ENCODE measurements at places on chromosomes 16 and 17.

- DNase-seq = no peak
These were observed 29.2 kb upstream of the LITAF start for GRCh38 chr16:11615748-11616447.

- DNase-seq = no peak
These were observed 39.2 kb upstream of the IRF8 start for GRCh38 chr16:85859818-85860125.

- no peak for DNase-seq
These were observed 34.5 kb upstream of the CLEC3A start for GRCh38 chr16:77987810-77988209.

DNA sequence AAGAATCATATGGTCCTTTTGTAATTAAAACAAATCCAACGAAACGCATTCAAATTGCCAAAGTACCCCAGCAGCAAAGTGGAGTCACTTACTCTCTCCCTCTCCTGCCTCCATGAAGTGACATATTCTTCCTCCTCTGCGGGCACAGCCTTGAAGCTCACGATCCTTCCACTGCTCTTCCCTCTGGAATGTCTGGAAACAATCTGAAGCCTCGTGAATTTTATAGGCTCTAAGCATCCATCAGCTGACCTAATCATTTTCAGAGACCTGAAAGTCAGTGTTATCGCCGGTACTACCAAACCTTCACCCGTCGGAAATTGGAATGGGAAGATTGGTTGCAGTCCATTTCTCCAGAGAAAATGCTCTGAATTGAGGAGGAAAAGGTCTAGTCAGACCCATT is 134.5 kb upstream of the FOXF1 start:
- no peak for DNase-seq

- no peak for DNase-seq
These were observed 244.8 kb downstream of the FOXL1 start for GRCh38 chr16:86823125-86823524.

DNA sequence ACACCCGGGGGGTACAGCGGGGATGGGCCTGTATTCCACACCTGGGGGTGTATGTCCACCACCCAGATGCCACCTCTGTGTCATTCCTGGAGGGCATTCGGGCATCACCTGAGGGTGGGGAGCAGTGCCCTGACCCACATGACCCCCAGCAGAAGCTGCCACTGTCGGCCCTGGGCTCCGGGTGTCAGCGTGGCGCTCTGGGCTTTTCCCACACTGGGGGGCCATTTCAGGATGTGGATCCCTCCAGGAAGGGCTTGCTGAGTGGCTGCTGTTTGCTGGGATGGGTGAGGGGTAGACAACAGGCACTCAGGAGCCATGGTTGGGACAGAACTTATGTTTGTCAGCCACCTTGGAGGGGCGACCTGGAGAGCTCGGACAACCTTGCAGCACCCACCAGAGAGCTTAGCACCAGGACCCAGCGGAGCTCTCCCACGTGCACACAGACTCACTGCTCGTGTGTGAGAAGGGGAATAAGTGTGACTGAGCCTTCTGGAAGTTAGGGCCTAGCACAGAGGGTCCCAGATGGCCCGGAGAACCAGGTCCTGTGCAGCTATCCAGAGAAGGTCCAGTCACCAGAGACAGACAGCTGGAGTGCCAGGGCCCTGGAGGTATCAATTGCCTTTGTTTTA is 102.7 kb downstream of the METRNL start:
- no peak for DNase-seq

DNA sequence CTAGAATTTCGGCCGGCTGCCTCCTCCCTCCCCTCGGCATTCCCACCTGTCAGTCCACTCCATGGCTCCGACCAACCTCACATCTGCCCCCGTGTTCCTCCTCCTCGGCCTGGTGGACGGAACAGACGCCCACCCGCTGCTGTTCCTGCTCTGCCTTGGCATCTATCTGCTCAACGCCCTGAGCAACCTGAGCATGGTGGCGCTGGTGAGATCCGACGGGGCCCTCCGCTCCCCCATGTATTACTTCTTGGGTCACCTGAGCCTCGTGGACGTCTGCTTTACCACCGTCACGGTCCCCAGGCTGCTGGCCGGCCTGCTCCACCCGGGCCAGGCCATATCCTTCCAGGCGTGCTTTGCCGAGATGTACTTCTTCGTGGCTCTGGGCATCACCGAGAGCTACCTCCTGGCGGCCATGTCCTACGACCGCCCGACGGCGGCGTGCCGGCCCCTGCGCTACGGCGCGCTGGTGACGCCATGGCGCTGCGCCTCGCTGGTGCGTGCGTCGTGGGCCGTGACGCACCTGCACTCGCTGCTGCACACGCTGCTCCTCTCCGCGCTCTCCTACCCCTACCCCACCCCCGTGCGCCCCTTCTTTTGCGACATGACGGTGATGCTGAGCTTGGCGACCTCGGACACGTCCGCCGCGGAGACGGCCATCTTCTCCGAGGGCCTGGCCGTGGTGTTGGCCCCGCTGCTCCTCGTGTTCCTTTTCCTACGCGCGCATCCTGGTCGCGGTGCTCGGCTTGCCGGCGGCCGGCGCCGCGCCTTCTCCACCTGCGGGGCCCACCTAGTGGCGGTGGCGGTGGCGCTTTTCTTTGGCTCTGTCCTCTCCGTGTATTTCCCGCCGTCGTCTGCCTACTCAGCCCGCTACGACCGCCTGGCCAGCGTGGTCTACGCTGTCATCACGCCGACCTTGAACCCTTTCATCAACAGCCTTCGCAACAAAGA is at the start of gene OR3A2:
TSS of gene OR3A2 (minus strand) at position 440 of the 948 bp plus-strand sequence.
- DNase-seq = no peak

DNA sequence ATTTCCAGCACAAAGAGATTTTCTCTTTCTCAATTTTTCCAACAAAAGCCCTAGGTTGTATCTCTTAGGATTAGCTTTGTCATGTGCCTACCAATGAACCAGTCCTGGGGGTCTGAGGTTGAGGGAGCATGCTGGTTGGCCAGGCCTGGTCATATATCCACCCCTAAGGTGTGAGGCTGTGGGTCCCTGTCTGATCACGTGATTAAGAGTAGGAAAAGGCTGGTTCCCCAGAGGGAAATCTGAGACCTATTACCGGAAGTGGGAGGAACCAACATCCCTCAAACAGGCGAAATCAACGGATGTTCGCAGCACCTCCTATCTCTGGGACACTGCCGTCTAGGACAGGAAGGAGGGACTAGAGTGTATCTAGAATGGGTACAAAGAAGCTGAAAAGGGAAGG is 185.7 kb upstream of the IRX5 start:
- DNase-seq = no peak

- no peak for DNase-seq
These were observed 45.1 kb downstream of the YPEL2 start for GRCh38 chr17:59376506-59376905.

GRCh38 chr17:49224997-49225337 is 5.6 kb downstream of the PHOSPHO1 start:
- no peak for DNase-seq

GRCh38 chr16:77637940-77638339 is 84.4 kb upstream of the NUDT7 start:
- DNase-seq = no peak

GRCh38 chr17:82474223-82475010 is 15.9 kb downstream of the NARF start:
- no peak for DNase-seq

- no peak for DNase-seq
These were observed 35.8 kb downstream of the AMFR start for GRCh38 chr16:56389554-56389953.

GRCh38 chr16:86231996-86232350 is 278.4 kb upstream of the FOXF1 start:
- DNase-seq = no peak

- DNase-seq = no peak
These were observed 72.9 kb downstream of the HS3ST3B1 start for GRCh38 chr17:14373614-14374259.

GRCh38 chr16:86619239-86619794 is 41.0 kb downstream of the FOXL1 start:
- no peak for DNase-seq

DNA sequence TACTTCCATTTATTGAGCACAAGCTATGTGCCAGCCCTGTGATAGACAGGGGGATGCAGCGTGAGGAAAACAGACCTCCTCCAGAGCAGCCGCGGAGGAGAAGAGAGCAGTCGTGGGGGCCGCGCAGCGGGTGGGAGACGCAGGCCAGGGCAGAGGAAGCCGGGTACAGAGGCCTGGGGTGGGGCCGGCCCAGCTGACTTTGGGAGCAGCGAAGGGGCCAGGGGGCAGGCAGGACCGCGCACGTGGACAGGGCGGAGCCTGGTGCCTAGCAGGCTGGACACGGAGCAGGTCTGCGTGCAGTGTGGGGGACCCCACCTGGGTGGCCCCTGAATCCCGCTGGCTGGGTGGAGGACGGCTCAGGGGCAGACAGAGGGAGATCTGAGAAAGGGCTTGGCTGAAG is 46.2 kb downstream of the ZFPM1 start:
- no peak for DNase-seq

DNA sequence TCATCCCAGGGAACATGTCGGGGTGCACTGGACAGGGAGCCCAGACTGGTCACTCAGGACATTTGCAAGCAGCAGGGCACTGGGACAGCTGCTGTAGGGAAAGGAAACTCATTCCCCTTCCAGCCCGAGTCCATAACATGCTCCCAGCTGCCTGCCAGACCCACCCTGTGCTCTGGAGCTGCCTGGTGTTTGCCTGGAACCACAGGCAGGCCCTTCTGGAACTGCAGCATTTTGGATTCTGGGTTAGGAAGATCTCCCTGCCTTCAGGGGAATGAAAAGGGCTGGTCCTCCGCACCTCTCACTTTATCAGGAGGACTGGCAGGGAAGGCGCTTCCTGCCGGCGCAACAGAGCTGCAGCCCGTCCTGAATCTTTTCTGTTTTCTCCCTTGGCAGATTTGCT is 41.2 kb downstream of the MEAK7 start:
- no peak for DNase-seq

GRCh38 chr16:22380529-22380928 is 6.1 kb upstream of the CDR2 start:
- DNase-seq = no peak

DNA sequence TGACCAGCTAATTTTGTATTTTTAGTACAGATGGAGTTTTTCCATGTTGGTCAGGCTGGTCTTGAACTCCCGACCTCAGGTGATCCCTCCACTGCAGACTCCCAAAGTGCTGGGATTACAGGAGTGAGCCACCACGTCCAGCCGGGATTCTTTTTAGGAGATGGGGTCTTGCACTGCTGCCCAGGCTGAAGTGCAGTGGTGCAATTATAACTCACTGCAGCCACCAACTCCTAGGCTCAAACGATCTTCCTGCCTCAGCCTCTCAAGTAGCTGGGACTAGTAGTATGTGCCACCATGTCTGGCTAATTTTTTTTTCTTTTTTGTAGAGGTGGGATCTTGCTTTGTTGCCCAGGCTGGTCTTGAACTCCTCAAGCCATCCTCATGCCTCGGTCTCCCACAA is 56.4 kb upstream of the MGAT5B start:
- DNase-seq = no peak

GRCh38 chr17:58806046-58806445 is 50.4 kb downstream of the PPM1E start:
- DNase-seq = no peak

GRCh38 chr16:12422233-12422632 is 381.5 kb downstream of the CPPED1 start:
- DNase-seq = no peak

- no peak for DNase-seq
These were observed 29.6 kb downstream of the ACSF3 start for GRCh38 chr16:89123001-89123830.

DNA sequence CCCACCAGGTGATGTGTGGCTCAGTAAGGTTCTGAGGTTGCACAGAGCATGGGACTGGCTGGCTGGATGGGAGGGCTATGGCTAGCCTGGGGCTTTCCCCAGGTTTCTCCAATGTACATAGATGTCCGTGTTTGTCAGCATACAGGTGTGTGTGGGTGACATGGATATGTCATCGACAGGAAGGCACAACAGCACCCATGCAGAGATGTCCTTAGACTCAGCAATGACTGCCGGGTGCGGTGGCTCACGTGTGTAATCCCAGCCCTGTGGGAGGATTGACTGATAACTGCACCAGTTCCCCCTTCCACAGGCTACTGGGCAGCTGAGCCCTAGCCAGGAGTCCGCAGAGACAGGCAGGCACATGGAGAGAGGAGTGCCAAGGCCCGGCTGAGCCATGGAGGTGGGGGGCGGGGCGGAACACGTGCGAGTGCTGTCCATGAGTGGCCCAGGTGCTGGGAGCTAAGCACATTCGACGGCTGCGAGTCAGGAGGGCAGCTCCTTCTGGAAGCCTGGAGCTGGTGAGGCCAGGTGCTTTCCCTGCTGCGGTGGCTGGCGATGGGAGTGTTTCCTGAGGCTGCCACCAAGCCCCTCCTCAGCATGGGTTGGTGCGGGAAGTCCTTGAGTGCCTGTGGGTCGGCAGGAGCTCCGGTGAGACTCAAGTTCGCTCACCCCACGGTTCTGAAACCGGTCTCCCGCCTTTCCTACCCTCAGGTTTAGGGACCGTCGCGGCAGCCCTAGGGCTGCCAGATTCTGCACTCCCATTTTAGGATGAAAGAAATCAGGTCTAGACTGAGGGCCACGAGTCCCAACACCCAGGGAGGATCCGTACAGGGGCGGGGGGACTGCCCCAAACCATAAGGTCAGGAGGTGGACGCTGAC is 858 bp upstream of the ASPSCR1 start:
- no peak for DNase-seq

GRCh38 chr17:61412143-61412859 is 12.7 kb downstream of the TBX2 start:
- DNase-seq = peak; percentile 67

DNA sequence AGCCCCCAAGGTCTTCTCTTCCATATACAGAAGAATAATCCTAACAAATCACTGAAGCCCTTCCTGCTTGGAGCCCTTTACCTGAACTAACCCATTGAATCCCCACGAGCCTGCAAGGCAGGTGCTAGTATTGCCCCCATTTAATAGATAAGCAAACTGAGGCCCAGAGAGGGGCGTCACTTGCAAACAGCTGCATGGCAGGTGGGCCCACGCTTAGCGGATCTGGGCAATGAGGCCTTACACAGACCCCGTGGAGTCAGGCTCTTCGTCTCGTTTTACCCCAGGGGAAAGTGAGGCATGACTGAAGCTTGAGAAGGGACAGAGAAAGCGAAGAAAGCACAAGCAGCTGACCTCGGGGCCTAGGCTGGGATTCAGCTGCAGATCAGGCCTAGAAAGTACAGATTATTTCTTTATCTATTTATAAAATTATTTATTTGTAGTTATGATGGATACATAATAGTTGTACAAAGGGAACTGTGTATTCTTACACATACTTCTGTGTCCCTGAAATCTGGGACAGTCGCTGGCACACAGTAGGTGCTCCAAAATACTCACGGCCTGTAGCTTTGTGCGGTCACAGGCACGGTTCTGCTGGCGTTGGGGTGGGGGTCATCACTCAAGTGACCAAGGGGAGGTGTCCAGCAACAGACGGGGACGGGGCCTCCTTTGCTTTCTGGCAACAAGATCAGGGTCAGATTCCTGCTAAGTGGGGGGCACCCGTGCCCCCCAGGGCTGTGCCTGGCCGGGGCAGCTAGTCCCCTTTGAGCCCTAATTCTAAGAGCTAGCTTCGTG is 223.2 kb upstream of the GSE1 start:
- DNase-seq = no peak

Measured in nucleus accumbens (tissue), 56 donors.